ENCODE measurements at places on chromosomes 7 and 10.

- DNase-seq, result no peak
Measured at GRCh38 chr7:130995252-130996081, 261.5 kb upstream of the KLF14 start.

GRCh38 chr10:128576943-128577670 lies 450.9 kb upstream of the MKI67 start:
- no peak for DNase-seq

DNA sequence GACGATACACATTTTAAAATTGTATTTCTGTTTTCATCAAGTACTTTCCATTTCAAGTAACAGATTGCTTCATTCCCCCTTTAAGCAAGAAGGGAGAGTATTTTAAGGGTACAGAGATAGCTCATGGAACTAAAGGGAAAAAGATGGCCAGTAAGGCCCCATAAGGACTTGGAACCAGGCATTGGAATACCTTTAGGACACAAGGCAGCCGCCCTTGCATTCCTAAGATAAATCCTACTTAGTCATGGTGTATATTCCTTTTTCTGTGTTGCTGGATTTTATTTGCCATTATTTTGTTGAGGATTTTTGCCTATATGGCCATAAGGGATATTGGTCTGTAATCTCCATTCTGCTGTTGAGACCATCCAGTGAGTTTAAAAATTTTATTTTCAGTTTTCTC lies 49.2 kb downstream of the BTRC start:
- no peak for DNase-seq

- no peak for DNase-seq
Measured at GRCh38 chr10:49768329-49768728, 6.2 kb upstream of the OGDHL start.

DNA sequence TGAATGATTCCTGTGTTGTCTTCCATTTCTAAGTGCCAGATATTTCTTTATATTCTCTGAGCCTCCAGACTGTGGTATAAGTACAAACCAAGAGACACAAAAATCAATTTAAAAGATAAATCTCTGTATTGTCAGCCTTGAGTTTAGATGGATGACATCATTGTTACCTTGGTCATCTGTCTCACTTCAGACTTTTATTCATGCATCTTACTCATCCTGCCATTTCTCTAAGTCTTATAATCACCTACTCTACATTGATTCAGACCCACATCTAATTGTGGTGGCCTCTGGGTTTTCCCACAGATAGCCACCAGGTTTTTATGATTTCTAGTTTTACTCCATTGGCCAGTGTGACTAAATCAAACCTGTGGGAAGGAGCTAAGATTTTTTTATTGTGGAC lies 26.8 kb upstream of the HDAC9 start:
- DNase-seq, result no peak

DNA sequence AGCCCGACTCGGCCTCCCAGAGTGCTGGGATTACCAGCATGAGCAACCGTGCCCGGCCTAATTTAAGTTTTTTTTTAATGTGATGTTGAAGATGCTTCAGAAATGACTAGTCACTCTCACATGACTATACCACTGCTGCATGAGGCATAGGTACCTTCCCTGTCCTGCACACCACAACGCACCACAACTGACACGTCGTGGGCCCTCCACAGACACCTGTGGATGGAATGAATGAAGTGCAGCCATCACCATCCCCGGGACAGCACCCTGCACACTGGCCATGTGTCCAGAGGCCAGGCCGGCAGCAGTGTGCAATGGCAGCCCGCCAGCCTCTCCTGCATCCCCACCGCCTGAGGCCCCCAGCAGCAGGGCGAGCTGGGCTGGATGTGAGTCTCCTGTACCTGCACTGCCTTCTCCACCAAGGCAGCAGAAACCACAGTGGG lies 55.1 kb downstream of the VOPP1 start:
- DNase-seq, result no peak

Data from NCI-H2081 (cell line).